ENCODE measurements at places on chromosomes 5 and 9. TPM values are rescaled to one million over a fixed set of nuclear protein-coding genes. Genes with fewer than 3 reads are reported as not detected.

GRCh38 chr9:91771027-91771426 lies 179.0 kb downstream of the ROR2 start:
- DNase-seq: no peak
- H3K27me3 ChIP-seq: peaks cover 25% of the 10 kb centered on the region
- H3K4me3 ChIP-seq: no peak overlapping the region
- no peak overlapping the region for H3K27ac ChIP-seq

- DNase-seq: no peak
- H3K27me3 ChIP-seq: peaks cover 46% of the 10 kb centered on the region
- no peak overlapping the region for H3K4me3 ChIP-seq
Measured at GRCh38 chr5:6686501-6686900, 26.7 kb upstream of the TENT4A start.

GRCh38 chr5:126368239-126368812 lies 54.9 kb upstream of the GRAMD2B start:
- DNase-seq: no peak
- H3K27me3 ChIP-seq: no peaks in the 10 kb centered on the region
- no peak overlapping the region for H3K27ac ChIP-seq
- H3K4me3 ChIP-seq: no peak overlapping the region

CXCL14 gene
- not detected for total RNA-seq

TMEM174 gene
- not detected for total RNA-seq
